Cerebellum (tissue), 4 donors: ENCODE measurements at places on chromosomes 16 and 17. TPM values are rescaled to one million over a fixed set of nuclear protein-coding genes. Genes with fewer than 3 reads are reported as not detected.

The CCL5 gene
- 0.45 TPM for total RNA-seq

The IL17C gene
- total RNA-seq: not detected

DNA sequence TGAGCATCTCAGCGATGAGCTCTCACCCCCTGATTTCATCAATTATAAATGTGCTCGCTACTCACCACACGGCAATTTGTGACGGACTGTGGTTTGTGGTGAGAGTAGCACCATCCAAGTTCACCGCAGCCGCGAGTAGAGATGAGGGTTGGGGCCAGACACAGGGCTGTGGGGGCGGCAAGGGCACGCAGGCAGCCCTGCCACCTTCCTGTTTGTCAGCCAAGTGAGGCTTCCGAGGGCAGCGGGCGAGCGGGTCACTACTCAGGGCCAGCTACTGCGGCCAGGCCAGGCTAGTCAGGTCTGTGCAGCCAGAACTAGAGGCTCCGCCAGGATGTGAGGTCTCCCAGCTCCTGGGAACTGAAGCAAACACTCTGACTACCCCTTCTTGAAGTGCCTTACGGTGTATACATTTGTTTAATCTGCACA lies 39.6 kb upstream of the MEOX1 start:
- DNase-seq: no peak

GRCh38 chr17:79089720-79090442 lies 15.3 kb downstream of the ENGASE start:
- no peak for DNase-seq

GRCh38 chr17:2067608-2068024 lies 12.7 kb downstream of the HIC1 start:
- DNase-seq: no peak

DNA sequence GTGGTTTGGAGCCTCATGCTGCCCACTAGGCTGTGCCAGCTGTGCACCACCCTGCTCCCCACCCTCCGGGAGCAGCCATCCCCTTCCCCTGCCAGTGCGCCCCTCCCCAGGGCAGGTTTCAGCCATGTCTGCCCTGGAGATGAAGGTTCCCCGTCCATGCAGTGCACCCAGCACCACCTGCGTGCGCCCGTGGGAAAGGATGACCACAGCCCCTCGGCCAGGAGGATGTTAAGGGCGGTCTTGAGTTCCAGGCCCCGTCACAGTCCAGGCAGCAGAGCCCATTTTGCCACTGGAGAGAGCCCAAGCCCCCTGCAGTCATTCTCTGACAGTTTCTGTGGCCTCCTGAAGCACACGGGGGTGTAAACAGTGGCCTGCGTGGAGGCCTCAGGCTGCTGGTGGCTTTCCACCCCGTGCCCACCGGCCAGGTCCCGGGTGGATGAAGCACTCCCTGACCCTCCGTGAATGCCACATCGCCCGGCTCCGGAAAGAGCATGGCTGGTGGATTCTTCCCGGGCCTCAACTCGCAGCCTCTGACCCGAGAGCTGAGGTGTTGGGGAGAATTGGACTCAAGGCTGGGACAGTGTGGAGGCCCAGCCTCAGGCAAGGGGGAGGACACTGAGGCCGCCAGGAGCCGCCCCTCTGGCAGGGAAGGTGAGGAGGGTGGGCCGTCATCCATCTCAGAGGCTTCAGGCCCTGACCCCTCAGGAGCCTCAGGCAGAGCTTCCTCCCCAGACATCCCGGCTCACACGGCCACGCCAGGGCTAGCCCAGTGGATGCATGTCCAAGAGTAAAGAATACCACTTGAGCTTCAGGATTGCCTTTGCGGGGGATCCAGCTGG lies 69.7 kb upstream of the CHMP6 start:
- no peak for DNase-seq

DNA sequence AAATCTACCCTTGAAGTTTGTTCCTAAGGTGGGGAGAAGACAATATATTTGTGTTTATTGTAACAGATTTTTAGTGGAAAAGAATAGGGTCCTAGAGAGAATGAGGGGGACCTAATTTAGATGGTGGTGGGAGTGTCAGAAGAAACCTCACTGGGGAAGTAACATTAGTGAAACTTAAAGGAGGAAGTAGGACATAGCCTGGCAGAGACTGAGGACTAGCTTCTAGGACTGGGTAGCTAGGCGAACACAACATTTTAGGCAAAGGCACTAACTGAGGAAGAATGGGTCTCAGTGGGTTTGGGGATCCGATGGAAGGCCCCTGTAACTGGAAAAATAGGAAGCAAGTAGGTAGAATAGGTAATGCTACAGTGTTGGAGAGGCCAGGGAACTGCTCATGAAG lies 4.2 kb upstream of the ARL2BP start:
- DNase-seq: no peak

GRCh38 chr17:42846594-42847280 lies 2.4 kb downstream of the AOC2 start:
- DNase-seq: no peak

DNA sequence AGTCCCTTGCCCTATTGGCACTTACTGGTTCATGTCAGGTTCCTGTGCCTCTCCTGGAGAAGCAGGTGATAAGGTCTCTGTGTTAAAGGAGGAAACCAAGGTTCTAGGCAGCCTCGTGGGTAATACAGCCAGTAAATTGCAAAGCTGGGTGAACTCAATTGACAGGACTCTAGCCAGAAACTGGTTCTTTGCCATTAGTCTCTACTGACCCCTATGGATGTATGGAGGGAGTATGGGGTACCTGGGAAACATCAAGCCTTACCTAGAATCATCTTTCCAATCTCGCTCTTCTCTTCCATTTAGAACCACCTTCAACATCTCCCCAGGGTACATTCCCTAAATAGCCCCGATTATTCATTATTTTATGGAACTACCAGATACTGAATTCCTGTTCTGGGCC lies 169.3 kb downstream of the CDH13 start:
- no peak for DNase-seq

- DNase-seq: no peak
Measured at GRCh38 chr16:88672776-88673175, 9.9 kb upstream of the MVD start.

- DNase-seq: no peak
Measured at GRCh38 chr17:34620458-34620857, 41.1 kb downstream of the TMEM132E start.

GRCh38 chr17:64982139-64982915 lies 63.0 kb upstream of the LRRC37A3 start:
- no peak for DNase-seq

GRCh38 chr17:75888484-75888883 lies 8.3 kb downstream of the TRIM65 start:
- no peak for DNase-seq

DNA sequence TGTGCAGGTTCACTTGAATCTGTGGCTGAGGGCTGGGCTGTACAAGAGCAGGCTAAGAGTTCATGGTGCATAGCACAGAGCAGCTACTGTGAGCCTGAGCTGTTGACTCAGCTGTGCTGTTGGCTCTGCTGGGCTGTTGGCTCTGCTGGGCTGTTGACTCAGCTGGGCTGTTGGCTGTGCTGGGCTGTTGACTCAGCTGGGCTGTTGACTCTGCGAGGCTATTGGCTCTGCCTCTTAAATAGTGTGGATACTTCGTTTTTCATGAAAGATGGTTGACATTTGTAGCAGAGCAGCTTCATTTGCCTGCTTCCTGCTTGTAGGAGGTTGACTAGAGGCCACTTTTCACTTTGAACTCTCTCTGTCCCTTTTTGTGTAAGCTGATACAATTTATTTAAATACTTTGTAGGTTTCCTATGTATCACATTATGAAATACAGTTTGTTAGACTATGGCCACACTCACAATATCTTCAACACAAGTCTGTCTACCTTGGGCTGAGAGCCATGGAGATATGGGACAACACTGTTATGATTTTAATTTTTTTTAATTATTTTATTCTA lies 40.3 kb upstream of the CCNF start:
- no peak for DNase-seq

DNA sequence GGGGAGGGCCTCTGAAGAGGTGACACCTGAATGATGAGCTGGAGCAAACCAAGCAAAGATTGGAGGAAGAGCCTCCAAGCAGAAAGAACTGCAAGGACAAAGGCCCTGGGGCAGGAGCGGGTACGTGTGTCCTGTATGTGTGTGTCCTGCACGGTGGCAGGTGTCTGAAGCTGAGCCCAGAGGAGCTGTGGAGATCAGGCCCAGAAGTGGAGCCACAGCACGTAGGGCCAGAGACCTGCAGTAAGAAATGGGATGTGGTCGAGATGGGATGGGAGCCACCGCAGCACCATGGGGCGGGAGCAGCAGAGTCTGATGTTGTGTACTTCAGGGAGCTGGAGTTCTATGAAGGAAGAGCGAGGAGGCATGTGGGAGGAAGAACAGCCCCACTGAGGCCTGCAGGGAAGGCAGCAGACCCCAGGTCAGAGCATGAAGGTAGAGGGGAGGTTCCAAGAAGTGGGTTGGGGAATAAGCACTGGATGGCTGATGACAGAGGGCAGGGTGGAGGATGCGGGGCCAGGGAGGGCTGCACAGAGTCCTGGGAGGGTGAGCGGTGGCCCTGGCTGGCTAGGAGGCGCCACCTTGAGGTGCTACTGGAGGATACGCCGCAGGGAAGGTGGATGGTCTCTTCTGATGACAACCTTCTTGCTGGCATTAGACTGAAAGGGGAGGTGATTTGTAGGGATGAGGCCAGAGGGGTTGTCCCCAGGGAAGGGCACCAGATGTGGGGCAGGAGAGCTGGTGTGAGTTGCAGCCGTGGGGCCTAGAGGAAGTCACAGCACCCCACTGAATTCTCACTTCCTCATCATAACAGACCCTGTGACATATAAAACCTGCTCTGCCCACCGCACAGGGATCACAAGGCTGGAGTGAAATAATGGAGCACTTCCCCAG lies 10.6 kb upstream of the CETP start:
- DNase-seq: no peak

GRCh38 chr17:69423450-69423849 lies 9.0 kb downstream of the MAP2K6 start:
- DNase-seq: no peak

DNA sequence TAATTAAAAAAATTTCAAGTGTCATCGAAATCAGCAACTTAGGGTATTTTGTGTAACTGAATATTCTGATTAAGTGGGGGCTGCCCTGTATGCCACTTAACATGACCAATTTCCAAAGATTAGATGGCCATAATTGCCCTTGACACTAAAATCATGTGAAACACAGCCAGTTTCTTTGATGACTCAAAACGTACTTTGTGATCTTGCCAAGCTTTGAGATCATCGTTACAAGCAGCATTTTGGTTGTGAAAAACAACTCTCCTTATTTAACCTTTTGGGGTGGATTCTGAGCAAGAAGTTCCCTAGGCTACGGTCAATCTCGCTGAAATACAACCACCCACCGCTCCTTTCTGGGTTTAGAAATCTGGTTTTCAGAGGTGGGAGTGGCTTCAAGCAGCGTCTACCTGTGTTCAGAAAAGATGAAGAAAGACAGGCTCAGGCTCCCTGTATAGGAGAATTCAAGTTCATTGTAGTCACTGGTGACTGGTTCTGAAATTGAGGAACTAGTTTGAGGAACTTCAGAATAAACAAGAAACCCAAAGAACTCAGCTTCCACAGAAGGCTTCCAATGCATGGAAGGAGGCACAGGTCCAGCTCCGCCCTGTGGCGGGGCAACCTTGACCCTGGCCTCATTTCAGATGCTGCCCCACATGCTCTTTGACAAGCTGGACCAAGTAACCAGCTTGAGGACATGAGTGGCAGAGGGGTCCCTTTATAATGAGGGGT lies 9.4 kb downstream of the MAP3K14 start:
- no peak for DNase-seq
